Midbrain (tissue), 1 donor: ENCODE measurements at places on chromosomes 11 and 22.

- DNase-seq = no peak
Measured at GRCh38 chr11:6240781-6241180, 1.9 kb downstream of the CNGA4 start.

DNA sequence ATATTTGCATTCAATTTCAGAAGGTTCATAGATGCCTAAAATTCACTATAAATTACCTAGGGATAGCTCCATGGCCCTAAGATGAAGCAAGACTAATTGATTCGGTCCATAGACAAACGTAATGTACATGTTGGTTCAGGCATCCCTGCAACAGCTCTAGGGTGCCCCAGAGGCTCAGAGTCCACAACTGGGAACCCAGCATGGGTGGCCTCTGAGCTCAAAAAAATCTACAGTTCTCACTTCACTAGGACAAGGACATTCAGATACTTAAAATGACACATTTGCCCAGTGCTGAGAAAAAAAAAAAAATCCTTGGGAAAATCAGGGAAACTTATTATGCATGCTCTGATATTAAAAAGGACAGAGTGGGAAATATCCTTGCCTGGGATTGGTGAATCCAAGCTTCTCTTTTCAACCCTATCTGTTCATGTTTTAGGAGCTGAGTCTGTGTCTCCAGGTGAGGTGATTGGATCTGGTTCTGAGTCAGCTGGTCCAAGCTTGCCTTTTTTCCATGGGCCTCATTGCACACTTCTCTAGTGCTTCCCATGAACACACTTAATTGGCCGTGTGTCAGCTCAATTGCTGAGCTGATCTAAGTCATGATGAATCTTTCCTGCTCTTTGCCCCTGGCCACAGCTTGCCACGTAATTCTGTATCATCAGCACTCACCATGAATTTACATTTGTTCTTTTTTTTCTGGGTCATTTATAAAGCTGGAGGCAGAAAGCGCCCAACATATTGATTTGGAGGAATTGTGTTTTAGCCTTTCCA, 116.3 kb upstream of the RCN1 start:
- no peak for DNase-seq

DNA sequence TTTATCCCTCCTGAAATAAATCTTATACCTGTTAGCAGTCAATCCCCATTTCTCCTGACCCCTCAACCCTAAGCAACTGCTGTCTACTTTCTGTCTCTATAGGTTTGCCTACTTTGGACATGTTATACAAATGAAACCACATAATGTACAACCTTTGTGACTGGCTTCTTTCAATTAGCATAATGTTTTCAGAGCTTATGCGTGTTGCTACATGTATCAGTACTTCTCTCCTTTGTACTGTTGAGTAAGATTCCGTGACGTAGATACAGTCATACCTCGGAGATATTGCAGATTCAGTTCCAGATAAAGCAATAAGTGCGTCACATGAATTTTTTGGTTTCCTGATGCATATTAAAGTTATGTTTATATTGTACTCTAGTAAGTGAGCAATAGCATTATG, 127.3 kb downstream of the MORC2 start:
- no peak for DNase-seq

- DNase-seq = no peak
Measured at GRCh38 chr22:37262346-37262745, 18.3 kb upstream of the RAC2 start.

DNA sequence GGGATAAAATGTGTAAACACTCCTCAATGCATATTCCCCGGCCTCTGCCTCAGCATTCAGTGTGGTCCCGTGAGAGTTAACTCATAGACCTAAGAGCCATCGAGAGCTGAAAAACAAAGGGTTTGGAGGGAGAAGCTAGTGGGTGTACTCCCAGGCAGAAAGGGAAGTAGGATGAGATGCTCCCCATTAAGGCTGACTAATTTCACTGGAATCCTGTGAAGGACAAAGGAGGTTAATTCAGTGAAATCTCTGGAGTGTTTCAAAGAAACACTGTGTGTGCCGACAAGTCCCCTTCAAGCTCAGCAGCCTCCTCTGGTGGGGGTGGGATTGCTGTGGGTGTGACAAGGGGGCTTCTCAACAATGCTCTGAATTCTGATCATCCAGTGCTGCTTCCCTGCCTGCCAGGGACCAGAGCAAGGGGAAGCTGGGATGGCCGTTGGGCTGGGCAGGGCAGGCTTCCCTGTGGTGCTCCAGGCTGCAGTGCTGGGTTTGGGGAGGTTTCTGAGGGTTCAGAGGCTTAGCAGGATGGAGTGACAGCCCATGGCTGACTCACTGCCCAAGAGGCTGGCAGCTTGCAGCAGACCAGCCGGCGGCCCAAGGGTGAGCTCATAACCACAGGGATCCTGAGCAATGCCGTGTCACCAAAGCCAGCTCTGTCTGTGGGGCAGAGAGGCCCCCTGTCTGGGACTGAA, 61.4 kb upstream of the BMAL1 start:
- DNase-seq = no peak

DNA sequence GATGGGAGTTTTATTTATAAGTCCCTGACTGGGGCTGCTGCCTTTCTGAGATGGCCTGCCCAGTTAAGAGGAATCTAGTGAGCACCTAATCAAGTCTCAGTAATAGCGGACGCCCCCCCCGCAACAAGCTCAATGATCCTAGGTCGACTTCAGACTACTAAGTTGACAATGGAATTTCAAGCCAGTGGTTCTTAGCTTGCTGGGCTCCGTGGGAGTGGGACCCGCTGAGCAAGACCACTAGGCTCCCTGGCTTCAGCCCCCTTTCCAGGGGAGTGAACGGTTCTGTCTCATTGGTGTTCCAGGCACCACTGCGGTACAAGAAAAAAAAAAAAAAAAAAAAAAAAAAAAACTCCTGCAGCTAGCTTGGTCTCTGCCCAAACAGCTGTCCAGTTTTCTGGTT, 156.8 kb upstream of the CARD18 start:
- no peak for DNase-seq

- no peak for DNase-seq
Measured at GRCh38 chr11:12728417-12728816, 54.2 kb downstream of the TEAD1 start.

DNA sequence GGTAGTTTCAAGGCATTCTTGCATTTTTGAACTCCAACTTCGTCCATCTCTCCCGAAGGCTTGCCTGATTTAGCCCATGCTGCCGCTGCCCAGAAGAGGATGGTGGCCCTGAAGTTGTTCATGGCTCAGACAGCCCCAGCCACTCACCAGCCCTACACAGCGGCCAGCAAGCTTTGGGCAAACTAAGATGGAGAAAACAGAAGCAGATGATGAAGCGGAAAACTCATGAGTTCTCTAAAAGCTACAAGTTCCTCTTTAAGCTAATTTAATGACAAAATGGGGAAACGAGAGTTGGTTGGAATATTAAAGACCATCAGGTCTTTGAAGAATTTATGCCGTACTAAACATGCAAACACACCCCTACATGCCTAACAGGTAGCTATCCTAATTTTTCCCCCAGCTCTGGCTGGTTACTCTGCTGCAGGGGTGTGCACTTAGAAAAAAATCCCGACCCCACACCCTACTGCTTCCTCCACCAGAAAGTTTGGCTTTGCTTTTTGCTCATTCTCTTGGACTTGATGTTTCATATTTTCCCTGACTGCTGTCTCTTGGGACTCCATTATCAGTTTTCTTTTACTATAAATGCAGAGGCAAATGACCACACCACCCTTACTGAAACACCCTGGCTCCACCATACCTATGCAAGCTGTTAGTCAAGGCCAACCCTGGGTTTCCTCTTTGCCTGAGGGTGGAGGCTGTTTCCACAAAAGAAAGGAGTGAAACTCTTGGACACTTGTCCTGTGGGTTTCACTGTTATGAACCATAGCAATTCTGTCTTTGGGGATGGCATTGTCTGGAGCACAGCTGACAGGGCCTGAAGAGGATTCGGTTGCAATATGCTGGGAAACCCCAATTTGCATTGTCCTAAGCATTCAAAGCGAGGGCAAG, at the start of gene MPEG1:
TSS of gene MPEG1 (minus strand) at position 184 of the 888 bp plus-strand sequence. CDS start at position 122, 62 bp downstream.
- no peak for DNase-seq

DNA sequence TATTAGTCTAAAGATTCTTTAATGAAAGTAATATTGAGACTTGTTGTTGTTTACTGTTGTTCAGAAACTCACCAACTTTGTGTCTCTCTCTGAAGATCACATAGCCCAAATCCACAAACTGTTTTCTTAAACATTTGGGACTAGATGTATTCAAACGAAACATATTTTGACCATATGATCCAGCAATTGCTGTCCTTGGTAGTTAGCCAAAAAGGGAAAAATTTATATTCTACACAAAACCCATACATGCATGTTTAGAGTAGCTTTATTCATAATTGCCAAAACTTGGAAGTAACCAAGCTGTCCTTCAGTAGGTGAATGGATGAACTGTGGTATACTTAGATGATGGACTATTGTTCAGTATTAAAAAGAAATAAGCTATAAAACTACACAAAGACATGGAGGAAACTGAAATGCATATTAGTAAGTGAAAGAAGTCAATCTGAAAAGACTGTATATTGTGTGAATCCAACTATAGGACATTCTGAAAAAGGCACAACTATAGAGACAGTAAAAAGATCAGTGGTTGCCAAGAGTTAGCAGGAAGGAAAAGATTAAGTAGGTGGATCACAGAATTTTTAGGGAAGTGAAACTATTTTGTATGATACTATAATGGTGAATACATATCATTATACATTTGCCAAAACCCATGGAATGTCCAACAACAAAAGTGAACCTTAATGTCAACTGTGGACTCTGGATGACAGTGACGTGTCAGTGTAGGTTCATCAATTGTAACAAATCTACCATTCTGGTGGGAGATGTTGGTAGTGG, 442.9 kb downstream of the INSC start:
- DNase-seq = no peak
